ENCODE measurements at places on chromosomes 6 and 20. TPM values are rescaled to one million over a fixed set of nuclear protein-coding genes. Genes with fewer than 3 reads are reported as not detected.

Gene RMND1
- 18.2 TPM for total RNA-seq

Gene FHL5
- total RNA-seq: 86.7 TPM

Gene RPRD1B
- total RNA-seq: 40.4 TPM

Gene NFATC2
- total RNA-seq: 5.7 TPM

Gene SLC24A3
- 49.8 TPM for total RNA-seq

Gene OOEP
- not detected for total RNA-seq

Gene ID4
- total RNA-seq: 41.5 TPM

Gene LMBRD1
- total RNA-seq: 16.9 TPM

Gene BCAS4
- total RNA-seq: 9.1 TPM

Gene RBM39
- total RNA-seq: 303 TPM

Gene DIDO1
- total RNA-seq: 65.8 TPM

Gene PNPLA1
- not detected for total RNA-seq

Gene GMPR
- total RNA-seq: 18.2 TPM

Gene CAP2
- 17.0 TPM for total RNA-seq

Gene CCM2L
- total RNA-seq: 13.1 TPM

Gene MLN
- total RNA-seq: not detected

Gene GGT7
- total RNA-seq: 19.1 TPM

Gene MYH7B
- total RNA-seq: 3.0 TPM

Gene DDR1
- total RNA-seq: 52.0 TPM

Gene WASF1
- total RNA-seq: 22.1 TPM

Gene C20orf96
- total RNA-seq: 13.5 TPM

Gene SEL1L2
- total RNA-seq: 1.3 TPM

Gene DZANK1
- 10.0 TPM for total RNA-seq

Gene KCNK16
- total RNA-seq: not detected

Gene SCUBE3
- total RNA-seq: not detected

Gene RNF217
- 23.1 TPM for total RNA-seq

Gene HS3ST5
- total RNA-seq: not detected

Gene ATRN
- 7.4 TPM for total RNA-seq

Gene RSPO4
- not detected for total RNA-seq

Gene LZTS3
- total RNA-seq: 13.1 TPM

Gene ULBP2
- not detected for total RNA-seq

Gene OPRL1
- total RNA-seq: not detected

Gene SYNDIG1
- total RNA-seq: 2.8 TPM
